Frontal cortex (tissue), 4 donors: ENCODE measurements at places on chromosomes 1 and 21. TPM values are rescaled to one million over a fixed set of nuclear protein-coding genes. Genes with fewer than 3 reads are reported as not detected.

- no peak for DNase-seq
Measured at GRCh38 chr1:113226148-113226547, 153.2 kb downstream of the LRIG2 start.

- no peak for DNase-seq
Measured at GRCh38 chr21:15009837-15010363, 54.9 kb downstream of the NRIP1 start.

GRCh38 chr1:234495231-234495990 lies 16.4 kb upstream of the TARBP1 start:
- DNase-seq, result no peak

- DNase-seq, result no peak
Measured at GRCh38 chr1:1124508-1124785, 8.6 kb upstream of the C1orf159 start.

DNA sequence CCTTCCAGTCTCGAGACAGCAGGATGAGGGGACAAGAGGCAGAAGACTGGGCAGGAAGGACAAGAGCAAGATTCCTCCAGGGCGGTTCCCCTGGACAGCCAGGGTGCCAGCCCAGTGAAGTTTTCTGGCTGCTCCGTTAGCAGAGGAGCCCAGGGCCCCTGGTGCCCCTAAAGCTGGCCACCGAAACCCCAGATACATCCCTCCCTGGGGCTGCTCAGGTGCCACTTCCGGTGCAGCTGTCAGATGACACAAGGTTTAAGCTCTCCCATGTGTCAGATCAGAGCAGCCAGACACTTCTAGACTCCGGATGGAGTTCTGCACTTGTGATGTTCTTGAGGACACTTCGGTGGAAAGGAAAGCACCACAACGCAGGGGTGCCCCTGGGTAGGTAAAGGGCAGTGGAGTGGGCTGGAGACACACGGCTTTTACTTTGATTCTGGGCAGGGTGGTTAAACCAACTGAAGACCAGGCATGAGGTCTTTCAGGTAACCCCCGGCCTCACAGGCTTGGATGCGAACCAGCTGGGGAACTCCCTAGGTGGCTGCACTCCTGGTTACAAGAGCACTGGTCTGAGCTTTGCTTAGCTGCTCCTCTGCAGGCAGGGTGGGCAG lies 85.7 kb downstream of the ITPKB start:
- no peak for DNase-seq

GRCh38 chr21:26534517-26534916 lies 38.6 kb downstream of the CYYR1 start:
- no peak for DNase-seq

The FTCD gene
- total RNA-seq, result 0.41 TPM

DNA sequence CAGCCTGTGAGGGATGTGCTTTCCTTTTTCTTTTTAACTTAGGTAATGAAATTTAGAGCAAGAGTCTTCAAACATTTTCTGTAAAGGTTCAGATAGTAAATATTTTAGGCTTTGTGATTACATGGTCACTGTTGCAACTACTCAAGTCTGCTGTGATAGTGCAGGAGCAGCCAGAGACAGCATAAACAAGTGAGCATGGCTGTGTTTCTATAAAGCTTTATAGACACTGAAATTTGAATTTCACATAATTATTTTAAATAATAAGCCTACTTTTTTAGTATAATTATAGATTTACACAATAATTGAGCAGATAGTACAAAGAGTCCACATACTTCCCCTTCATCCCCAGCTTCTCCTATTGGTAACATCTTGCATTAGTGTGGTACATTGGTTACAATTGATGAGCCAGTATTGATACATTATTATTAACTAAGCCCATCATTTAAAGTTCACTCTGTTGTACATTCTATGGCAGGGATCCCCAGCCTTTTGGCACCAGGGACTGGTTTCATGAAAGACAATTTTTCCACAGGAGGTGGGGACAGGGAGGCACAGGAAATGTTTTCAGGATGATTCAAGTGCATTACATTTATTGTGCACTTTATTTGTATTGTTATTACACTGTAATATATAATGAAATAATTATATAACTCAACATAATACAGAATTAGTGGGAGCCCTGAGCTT lies 3.0 kb downstream of the ATF6 start:
- DNase-seq, result no peak

GRCh38 chr1:71623888-71624287 lies 543.1 kb upstream of the ZRANB2 start:
- DNase-seq, result no peak

DNA sequence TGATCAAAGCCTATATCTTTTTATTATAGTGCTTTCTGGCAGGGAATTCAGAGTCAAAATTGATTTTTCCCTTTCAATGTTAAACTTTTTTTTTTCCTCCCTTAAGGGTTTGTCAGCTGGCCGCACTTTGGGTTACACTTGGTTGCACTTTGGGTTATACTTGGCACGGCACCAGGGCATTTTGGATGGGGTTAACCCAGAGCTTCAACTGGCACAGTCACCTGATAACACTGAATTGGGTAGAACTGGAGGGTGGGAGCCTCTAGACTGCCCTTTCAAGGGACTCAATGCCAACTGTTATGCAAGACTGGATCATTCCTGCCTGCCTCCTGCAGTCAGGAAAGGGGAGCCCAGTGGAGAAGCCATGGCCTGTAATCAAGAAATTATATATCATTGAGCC lies 211.5 kb downstream of the KCNJ6 start:
- no peak for DNase-seq

The SRGAP2 gene
- 78.3 TPM for total RNA-seq

DNA sequence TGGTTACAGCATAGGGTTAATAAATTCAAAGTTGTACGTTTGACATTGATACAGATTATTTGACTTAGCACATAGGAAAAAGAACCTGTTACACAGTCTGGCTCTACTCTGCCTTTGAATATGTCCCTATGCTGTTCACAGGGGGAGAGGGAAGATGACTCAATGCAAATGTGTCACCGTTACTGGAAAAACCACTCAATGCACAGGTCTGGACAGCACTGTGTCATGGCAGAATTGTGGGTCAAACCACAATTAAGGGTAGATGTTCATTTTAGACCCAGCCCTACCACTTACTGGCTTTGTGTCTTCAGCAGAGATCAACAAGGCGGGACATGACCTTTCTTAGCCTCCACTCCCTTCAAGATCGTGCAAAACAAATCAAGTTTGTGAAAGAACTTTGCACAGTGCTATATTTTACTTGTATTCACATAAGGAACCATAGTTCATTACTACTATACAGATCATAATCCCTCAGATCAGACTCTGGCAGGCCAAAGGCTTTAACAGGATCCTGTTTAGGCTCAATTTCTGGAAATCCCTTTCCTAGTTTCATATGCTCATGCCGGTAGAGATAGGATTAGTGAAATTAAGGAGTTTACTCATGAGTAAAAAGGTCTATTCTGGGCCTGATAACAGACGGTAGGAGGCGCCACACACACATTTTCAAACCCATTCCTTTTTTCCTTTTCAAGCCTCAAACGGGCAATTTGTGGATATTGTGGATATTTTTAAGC lies 22.1 kb downstream of the EIF2D start:
- no peak for DNase-seq

DNA sequence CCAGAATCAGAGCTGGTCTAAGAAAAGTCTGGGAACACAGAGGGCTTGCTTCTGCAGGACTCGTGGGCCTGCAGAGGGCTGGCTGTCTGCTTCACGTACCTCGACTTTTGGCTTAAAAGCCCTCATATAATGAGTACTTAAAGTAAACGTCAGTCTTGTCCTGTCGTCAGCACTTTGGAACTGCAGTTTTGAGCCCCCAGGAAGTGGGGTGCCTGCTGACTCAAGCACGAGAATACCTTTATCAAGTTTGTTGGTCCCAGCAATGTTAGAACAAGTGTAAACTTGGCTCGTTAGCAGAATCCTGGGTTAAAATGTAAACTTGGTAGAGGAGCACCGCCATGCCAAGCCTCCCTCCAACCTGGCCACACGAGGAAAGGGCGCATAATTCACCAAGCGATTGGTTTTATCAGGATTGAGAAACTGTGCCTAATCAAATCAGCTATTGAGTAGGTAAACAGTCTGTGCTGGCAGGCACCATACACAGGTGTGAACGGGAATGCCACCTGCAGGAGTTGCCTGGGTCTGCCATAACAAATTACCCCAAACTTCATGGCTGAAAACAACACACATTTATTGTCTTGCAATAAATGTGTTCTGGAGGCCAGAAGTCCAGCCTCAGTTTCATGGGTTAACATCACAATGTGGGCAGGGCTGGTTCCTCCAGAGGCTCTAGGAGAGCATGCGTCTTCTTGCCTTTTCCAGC lies 45.0 kb upstream of the FHAD1 start:
- DNase-seq, result no peak

The PTGFRN gene
- total RNA-seq, result 40.8 TPM

The FABP3 gene
- 198 TPM for total RNA-seq

DNA sequence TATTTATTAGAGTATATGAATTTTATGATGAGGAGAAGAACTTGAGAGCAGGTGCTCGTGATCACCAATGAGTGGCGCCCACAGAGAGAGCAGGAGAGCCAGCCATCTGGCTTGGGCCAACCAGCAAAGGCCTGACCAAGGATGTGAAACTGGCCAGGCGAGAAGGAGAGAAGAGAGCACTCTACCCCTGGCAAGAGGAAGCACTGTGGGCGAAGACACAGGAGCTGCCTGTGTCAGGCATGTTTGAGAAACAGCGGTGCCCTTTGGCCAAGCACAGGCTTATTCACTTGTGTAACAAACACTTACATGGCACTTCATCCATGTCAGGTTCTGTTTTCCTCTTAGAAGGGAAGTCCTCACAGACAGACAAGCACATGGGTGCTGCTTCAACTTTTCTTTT lies 4.2 kb upstream of the SIPA1L2 start:
- DNase-seq, result no peak

The AKT3 gene
- total RNA-seq, result 249 TPM

DNA sequence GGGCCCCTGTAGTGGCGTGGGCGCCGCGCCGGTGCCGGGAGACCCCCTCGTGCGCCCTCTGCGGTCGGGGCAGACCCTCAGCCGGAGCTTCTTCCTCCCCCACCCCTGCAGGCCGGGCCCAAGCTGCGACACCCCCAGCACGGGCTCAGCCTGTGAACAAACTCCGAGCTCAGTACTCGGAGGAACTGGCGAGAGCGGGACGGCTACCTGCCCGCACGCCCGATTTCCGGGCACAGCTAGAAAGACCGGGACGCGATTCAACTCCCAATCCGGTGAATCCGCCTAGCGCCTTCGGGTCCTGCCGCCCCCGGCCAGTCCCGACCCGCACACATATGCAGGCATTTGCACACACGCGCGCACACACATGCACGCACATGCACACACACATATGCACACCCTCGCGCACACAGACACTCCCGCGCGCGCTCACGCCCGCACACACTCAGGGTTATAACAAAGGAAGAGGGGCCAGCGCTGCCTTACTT lies 580 bp upstream of the BLACAT1 start:
- no peak for DNase-seq

- DNase-seq, result no peak
Measured at GRCh38 chr1:47866601-47867437, 130.4 kb downstream of the TRABD2B start.

DNA sequence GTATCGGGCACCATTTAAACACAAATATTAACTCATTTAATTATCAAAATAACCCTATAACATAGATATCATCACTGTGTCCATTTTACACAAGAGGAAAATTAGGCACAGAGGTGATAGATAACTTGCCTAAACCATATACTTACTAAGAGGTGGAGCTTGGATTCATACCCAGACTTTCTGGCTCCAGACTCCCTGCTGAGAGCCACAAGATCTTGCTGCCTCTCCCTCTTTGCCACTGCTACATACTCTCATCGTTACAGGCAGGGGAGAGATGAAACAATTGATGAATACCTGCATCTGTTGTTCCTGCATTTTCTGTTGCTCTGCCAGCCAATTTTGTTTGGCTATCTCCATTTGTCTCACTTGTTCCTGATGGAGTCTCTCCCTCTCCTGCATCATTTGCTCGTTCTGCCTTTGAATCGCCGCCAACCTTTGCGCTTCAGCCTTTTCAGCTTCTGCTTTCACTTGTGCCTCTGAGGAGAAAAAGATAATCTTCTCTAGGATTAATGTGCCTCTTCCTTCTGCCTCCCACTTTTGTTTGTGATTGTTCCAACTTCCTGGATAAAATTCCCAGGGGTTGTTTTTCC lies 10.6 kb downstream of the GBP5 start:
- no peak for DNase-seq

The TYW3 gene
- total RNA-seq, result 4.9 TPM

DNA sequence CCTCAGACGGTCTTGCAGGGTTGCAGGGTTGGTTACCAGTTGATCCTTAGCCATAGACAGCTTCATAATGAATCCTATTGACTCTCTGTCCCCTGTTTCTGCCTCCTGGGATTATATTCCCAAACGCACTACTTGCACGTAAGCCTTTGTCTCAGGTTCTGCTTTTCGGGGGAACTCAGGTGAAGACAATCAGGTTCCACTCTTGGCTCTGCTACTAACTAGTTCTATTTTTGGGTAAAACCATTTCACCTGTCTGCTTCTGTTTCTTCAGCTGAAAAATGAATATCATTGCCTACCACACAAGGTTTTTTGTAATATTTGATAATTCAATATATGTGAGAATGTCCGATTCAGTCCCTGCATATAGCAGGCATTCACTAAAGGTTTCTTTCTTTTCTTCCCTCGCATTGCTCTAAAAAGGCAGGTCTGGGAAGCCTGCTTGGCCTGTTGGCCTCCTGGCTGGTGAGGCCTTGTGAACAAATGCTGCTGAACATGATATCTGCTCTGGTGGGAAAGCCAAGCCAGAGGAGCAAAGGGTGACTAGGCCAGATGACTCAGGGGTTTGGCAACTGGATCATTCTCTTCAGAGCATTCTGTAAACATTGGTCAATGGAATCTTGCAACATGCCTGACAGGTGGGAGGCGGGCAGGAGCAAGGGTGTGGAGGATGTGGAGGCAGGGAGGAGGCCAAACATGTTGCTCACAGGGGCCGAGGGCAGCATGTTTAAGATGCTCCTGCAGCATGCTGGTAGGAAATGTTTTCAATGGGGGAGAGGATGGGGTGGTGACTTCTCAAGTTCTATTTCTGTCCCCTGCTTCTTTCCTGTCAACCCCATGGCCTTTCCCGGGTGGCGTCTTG lies 23.8 kb downstream of the IER5 start:
- DNase-seq, result no peak

GRCh38 chr1:201317551-201317950 lies 34.2 kb downstream of the PKP1 start:
- DNase-seq, result no peak

The TRNP1 gene
- total RNA-seq, result 16.7 TPM

The LORICRIN gene
- not detected for total RNA-seq

DNA sequence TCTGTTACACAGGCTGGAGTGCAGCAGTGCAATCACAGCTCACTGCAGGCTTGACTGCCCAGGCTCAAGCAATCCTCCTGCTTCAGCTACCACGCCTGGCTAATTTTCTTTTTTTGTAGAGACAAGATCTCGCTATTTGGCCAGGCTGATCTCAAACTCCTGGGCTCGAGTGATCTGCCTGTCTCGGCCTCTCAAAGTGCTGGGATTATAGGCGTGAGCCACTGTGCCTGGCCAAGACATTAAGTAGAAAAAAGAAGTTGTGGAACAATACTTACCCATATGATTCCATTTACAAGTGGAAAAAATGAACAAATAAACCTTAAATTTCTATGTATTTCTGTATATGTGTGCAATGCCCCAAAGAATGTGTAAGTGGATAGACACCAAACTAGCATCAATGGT lies 30.3 kb upstream of the ID3 start:
- no peak for DNase-seq
